Uterine smooth muscle cell (primary cell): ENCODE measurements at places on chromosomes 11 and 22. TPM values are rescaled to one million over a fixed set of nuclear protein-coding genes. Genes with fewer than 3 reads are reported as not detected.

The ANKK1 gene
- total RNA-seq, result under 0.01 and 0.11 TPM in 2 replicates

The CEND1 gene
- 1.00 TPM in 2 replicates for total RNA-seq

The CCDC89 gene
- 4.0 and 7.9 TPM in 2 replicates for total RNA-seq

The TRAF6 gene
- 7.6 and 8.2 TPM in 2 replicates for total RNA-seq

The OR52A1 gene
- total RNA-seq, result not detected in 2 replicates
